NCI-H748 treated with DMSO at 0.1 percent for 48 hours (cell line): ENCODE measurements at places on chromosomes 7 and 10.

DNA sequence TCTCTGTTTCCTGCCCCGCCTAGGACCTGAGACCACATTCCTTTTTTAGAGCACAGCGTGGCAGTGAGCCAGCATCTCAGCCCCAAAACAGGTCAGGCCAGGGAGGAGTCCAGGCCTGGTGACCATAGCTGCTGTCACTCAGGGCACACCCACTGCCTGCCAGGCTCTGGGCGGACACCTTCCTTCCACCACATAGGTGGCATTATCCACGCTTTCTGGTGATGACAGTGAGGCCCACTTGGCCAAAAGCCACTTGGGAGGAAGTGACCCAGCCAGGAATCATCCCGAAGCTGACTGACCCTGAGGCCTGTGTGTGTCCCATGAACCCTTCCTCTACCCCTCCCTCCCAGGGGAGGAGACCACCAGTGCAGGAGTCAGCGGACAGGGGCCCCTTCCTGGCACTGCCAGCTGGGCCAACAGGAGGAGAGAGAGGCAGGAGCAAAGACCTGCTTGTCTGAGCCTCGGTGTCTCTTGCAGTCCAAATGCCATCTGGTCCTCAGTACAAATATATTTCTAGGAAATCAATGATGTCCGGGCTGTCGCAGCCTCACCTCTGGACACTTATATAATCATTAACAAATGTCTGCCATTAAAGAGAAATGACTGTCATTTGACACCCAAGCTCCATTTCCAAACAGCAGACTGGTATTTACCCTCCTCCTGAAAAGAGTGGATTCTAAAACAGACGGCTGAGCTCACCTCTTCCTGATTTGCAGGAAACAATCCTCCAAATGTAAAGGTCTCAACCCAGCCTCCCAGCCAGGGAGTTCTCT is 63.0 kb downstream of the ABRAXAS2 start:
- DNase-seq = peak; percentile 34

DNA sequence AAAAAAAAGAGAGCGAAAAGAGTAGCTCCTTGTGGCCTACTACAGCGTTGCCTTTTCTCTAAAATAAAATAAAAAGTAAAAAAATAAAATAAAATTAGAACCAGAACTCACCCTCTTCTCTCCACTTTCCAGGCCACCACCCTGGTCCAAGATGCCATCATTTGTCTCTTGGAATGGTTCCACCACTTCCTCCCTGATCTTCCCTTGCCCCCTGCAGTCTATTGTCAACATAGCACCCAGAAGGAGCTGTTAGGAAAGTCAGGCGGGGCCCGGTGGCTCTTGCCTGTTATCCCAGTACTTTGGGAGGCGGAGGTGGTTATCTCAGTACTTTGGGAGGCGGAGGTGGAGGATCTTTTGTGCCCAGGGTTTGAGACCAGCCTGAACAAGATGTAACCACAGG is 7.6 kb upstream of the GRID2IP start:
- DNase-seq = no peak

DNA sequence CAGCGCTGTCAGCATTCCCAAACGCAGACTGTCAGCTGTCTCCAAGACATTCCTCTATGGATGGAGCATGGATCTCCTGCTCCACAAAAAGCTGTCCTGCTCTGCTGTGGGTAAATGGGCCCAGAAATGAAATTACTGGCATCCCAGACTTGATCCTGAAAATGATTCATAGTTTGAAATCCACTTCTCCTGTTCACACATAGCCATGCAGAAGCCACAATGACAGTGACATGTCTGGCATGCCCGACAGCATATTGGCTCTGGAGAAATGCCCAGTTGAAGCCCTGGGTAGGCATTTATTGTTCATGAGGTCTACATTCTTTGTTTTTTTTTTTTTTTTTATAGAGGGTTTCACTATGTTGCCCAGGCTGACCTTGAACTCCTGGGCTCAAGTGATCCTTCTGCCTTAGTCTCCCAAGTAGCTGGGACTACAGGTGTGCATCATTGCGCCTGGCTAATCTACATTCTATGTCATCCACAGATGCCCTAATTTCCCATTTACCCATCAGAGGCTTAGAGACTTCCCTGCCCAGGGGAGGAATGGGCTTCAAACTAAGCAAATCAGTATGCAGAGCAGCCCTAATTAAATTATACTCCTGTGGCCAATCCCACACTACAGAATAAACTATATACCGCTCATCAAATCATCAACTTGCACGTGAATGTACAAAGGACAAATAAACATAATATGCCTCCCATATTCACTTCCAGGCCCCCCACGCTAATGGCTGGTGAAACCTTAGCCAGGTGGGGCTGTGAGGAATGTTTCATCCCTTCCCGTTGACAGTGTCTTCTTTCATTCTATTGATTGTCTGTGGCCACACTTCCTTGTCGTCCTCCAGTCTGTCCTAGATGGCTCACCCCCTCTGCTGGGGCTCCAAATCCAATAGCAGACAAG is 61.8 kb upstream of the EEPD1 start:
- no peak for DNase-seq

DNA sequence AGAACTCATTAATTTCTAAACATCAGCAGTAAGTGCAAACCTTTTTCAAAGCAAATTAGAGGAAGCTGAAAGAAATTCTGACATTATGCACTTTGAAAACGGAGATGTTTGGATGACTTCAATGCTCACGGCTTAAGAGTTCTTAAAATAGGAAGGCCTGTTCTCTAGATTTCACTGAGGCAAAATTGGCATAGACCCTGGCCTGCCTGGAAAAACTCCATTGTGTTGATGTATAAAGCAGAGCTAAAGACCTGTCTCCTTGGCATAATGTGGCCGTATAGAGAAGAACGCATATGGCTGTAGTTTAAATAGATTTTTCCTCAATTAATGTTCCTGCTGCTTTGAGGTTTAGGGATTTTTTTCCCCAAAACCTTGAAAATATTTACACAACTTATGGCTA is 24.5 kb upstream of the AGMO start:
- DNase-seq = no peak

- no peak for DNase-seq
Observed at GRCh38 chr7:135911099-135911498, 66.1 kb downstream of the MTPN start.

DNA sequence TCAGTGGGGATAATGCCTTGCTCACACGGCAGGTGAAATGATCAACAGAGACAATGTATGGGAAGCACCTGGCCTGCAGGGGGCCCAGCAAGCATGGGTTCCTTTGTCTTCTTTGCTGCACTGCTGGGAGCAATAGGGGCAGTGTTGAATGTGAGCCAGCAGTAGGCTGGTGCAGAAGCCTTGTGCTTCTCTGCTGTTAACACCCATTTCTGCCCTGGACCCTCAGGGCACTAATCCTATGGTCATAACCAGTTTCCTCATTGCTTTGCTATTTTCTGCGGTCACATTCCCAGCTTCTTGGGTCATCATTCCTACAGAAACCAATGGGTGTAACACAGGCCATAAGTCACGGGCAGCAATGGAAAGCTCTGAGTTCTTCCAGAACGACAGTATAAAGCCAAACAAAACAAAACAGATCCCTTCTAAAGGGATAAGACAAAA is 10.9 kb upstream of the LGI1 start:
- DNase-seq = no peak

DNA sequence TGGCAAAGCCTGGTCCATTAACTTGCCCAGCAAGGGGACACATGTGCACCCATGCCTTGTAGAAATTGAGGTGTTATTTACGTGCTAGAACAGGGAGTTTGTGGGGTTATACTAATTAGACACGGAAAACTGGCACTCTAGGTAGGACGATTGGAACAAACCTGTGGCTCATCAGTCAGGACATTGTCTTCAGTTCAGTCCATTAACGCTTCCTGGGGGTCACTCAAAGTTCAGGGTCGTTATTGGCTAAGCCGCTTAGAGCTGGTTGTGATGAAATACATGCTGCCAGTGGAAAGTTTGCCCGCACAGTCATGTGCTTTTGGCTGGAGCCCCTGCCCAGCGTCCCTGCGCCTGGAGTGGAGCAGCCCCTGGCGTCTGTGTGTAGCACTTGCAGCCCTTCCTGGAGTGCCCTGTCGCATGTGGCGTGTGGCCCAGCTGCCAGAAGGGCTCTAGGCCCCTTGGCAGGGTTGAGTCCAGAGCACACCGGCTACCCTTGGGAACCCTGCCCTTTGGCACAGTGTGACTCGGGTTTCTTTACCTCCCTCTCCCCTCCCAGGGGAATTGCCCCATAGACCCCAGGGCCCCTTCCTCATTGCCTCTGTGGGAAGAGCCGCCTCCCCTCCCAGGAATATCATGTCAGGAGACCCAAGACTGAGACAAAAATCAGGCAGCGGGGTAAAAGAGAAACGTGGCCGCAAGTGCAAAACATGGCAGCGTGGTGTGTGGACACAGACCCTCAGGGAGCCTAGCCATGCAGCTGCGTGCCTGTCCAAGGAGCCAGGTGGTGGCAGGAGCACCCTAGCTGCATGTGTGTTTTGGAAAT is 9.8 kb downstream of the ZNF775 start:
- no peak for DNase-seq

DNA sequence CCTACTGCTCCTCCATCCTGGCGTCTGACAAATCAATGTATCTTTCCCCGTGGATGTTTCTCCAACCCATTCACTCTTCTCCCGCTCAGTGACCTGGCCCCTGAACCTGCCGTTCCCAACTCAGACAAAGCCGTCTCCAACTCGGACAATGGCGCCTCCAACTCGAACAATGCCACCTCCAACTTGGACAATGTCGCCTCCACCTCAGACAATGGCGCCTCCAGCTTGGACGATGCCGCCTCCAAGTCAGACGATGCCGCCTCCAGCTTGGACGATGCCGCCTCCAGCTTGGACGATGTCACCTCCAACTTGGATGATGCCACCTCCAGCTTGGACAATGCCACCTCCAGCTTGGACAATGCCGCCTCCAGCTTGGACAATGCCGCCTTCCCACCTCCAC is 608.6 kb downstream of the DNAJB6 start:
- DNase-seq = no peak

- no peak for DNase-seq
Observed at GRCh38 chr7:30757342-30757692, 5.4 kb downstream of the INMT start.
